ENCODE measurements at places on chromosomes 1 and 21.

DNA sequence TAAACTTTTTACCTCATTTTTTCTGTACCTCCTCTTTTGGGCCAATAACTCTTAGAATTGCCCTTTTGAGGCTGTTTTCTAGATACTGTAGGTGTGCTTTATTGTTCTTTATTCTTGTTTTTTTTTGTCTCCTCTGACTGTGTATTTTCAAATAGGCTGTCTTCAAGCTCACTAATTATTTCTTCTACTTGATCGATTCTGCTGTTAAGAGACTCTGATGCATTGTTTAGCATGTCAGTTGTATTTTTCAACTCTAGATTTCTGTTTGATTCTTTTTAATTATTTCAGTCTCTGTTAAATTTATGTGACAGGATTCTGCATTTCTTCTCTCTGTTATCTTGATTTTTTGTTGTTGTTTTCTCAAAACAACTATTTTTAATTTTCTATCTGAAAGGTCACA is 130.3 kb downstream of the PHTF1 start:
- no peak for DNase-seq

DNA sequence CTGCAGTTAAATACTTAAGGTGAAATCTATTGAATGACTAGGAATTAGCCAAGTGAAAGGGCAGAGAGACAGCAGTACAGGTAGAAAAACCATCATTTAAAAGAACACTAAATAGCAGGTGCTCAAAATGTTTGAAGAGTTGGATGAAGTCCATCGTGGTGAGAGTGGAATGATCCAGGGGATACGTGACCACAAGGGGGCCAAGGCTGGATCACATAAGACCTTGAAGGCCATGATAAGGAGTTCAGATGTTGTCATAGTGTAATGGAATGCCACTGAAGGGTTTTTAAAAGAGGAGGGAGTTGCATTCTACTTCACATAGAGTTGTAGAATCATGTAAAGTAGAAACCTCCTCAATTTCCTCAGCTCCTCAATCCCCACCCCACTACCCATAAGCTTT is 34.8 kb upstream of the HOOK1 start:
- no peak for DNase-seq

DNA sequence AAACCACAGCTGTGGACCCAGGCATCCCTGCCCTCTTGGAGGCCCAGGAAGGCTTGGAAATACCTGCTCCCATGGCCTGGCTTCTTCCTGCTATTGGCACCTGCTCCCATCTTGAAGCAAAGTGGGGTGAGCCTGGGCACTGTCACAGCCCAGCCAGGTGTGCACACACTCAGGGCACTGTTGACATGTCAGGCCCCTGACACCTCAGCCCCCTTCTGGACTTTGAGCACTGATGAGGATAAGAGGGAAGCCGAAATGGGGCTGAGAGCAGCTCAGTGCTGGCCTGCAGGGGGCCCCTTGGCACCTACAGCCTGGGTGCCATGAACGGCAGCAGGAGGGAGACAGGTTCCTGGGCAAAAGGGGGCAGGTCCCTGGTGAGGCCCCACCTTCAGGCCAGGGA is 55.9 kb downstream of the DAB1 start:
- no peak for DNase-seq

- DNase-seq: no peak
Observed at GRCh38 chr1:115320377-115320776, 17.7 kb downstream of the NGF start.

GRCh38 chr1:178434899-178435435 is 61.8 kb downstream of the CLEC20A start:
- DNase-seq: no peak
